ENCODE measurements at places on chromosomes 2 and 18.
A peak's percentile ranks its signal among the peaks of the same experiment; 100 is the strongest.

DNA sequence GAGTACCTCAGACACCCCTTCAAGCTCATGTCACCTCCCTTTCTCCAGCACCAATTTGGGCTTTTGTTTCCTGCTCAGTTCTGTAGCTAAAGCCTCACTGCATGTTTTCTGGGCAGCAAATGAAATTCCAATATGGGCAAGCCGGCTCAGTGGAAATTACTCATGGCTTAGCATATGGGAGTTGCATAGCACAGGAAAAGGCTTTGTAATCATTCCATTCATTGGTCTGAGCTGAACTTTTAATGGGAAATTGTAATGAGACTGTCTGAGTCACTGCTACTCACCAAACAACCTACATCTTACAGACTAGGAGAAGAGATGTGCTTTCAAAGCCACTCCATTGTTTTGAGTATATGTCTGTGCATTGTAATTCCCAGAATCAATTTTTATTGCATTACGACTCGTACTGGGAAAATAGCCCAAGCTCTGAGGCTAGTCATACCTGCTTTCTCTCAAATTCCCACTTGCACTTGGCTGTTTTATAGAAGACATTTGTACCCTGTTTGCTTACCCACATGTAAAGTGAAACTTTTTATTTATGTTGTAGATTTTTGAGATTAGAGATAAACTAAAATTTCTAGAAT is 139.5 kb upstream of the LRATD1 start:
- no peak for DNase-seq

DNA sequence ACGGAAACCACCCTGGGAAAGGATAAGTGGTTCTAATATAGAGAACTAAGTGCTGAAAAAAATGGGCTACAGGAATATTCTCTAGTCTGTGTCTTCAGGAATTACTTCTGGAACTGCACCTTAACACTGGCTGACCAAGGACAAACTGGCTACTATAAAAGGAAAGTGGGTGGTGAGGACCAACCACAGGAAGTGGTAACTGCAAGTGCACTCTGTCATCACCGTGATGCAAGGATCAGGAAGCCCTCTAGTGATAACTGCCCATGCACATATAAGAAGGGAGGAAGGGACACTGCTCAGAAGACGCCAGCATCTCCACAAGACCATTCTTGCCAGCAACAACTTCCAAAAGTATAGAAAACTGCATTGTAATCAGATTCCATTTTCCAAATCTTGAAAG is 424.4 kb upstream of the RGPD4 start:
- DNase-seq, result no peak

- DNase-seq, result no peak
Observed at GRCh38 chr2:1736997-1737480, 7.3 kb downstream of the PXDN start.

- DNase-seq, result no peak
Observed at GRCh38 chr2:85648619-85649018, 19.4 kb downstream of the SFTPB start.

DNA sequence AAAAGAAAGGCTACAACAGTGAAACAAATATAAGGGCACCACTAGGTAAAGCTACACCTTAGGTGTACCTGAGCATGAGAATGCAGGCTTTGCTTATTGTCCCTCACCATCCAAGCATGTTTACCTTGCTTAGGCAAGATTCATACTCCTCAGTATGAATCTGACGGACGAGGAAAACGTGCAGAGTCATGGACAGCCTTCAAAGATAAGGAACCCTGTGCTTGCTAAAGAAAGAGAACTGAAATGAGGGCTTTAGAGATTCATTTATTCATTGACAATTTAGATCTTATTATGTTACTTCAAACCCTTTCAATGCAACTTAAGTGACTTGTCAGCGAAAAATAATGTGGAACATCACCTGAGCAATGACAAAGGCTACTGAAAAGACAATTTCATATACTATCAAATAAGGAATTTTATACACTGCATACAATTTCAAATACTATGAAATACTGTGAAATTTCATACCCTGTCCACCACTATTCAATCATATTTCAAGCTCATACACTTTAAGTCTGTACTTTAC is 21.7 kb downstream of the CLASP1 start:
- no peak for DNase-seq

DNA sequence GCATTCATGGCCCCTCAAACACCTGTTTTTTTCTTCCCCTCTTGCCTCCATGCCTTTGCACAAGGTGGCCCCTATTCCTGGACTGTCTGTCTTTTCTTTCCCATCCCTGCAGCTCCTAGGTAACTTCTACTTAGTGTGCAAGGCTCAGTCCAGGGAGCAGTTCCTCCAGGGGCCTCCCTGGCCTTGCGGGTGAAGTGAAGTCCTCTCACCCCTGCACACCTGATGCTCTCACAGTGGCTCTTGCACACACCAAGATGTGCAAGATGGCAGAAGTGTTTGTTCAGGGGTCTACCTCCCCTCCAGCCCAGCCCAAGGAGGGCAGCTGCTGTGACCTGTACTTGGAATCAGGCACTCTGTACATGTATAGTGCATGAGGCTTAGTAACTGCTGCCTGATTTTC is 236.8 kb upstream of the HS6ST1 start:
- DNase-seq, result no peak

DNA sequence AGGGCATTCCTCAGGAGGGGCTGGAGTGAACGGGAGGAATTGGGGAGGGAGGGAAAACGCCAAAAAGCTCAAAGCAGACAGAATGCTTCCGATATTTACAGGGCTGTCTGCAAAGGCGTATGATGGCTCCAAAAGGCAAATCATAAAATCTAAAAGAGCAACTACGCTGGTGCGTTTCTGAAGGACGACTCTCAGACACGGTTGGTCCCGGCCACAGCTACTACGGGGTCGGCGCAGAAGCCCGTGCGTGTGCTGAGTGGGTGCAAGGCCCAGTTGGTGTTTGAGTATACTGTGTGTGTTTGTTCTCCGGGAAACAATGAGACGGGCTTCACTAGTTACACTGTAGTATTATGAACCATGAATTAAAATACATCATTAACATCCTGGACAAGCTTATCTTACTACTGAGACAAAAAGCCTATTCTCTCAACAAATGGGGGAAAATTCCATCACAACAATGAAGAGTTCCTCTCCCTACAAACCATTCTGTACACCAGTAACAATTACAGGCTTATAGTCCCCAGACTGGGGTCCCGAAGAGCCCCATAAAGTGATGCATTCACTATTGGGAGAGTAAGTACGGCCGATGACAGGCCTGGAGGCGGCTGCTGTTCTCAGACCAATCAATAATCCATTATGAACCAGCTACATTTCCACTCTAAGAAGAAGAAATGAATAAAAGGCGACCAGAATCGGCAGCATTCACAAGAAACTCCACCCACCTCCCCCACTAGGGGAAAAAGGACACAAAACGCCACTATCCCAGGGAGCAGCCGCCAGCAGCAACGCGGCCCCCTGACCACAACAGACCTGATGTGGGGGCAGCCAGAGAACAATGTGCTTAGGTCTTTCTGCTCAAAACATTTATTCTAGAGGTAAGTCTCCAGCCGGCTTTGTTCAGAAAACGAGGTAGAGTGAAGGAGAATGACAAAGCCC is 43.4 kb downstream of the ZNF516 start:
- DNase-seq, result no peak

DNA sequence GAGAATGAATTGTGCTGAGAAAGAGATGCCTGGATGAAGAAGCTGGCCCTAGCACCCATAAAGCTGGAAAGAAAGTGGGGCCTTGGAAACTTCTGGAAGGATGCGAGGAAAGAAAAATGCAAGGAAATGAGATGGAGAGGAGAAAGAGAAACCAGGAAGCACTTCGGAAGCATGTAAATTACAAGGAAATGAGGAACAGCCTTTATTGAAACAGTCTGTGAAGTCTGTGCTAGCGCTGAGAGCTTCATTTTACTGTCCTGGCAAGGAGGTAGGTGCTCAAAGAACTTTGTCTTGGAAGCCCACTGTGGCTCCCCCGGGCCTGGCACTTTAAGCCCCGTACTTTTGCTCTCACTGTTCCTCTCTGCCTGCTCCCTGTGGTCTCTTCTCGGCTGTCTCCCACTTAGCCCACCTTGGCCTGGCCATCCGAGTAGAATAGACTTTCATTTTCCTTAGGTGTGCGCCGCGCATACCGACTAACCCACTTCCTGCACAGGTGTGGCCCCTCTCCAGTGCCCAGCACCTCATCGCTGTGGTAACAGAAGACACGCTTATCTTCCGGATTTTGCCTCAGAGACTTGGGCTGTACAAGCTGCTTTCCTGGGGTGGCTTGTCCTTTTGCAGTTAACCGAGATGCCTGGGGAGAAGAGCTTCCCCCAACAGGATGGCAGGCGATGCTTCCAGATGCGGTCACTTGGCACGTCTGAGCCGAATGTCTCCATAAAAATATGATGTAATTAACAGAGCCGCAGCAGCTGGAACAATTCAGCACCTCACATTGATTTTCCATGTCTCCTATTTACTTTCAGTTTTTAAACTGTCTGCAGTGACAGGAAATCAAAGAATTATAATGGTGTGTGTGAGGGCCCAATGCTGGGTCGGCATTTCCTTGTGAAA is 199.6 kb downstream of the HRH4 start:
- no peak for DNase-seq

DNA sequence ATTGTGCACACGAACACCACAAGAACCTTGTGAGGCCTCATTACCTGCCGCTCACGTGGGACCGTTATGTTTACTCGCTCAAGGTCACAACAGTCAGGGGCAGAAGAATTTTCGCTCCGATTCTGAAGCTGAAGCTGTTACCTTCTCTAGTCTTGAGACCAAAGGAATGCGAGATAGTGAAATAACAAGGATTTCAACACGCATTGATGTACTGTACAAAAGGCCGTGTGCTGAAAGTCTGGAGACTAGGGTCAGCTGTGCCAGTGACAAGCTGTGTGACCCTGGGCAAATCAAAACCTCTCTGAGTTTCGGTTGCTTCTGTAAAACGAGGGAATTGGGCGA is 583 bp downstream of the NEMP2 start:
- DNase-seq, result peak; percentile 51

GRCh38 chr2:201231781-201232466 is 28.4 kb upstream of the CASP8 start:
- peak; percentile 89 for DNase-seq

DNA sequence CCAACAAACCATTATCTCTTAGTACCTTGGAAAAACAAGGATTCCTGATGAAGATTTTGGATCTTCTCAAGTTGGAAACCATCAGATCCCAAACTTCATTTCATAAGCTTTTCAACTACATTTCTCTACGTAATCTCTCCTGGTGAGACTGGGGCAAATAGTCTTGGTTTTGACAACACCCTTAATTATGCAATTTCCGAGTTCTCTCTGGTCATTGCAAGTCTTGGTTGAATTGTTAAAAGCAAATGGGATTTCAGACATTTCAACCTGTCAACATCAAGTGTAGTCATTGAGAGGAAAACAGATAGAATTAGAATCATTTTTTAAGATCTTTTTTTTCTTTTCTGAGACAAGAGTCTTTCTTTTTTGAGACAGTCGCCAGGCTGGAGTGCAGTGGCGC is 26.2 kb downstream of the KLF7 start:
- DNase-seq, result no peak

DNA sequence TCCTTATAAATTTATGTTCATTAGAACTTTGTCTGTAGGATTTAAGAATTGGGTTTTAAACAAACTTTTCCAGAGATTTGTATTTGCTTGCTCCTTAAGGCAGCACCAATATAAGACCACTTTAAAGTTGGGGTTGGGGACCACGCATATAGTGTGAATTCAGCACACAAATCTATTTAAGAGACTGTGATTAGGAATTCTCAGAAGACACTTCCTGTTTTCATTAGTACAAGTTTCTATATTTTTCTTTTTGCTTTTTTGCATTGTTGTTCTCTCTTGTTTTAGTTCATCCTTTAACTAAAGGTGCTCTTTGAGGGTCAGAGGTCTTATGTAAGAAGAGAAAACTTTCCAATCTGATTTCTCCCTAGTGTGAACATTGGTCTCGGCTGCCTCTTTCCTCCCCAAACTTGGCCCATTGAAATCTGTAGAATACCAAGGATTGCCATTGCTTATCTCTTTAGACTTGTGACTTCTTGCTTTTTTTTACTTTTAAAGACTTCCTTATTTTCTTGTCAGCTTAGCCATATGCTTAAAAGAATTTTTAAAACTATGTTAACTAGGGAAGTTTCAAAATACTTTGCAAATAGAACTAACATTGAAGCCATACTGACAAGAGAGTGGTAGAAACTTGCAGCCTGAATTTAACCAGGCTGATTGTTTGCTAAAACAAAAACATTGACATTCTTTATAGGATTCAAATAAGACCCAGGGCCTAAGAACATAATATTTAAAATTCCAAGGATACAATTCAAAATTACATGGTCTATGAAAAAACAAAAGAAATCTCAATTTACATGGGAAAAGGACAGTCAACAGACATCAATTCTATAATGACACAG is 264.1 kb upstream of the FN1 start:
- DNase-seq, result no peak

DNA sequence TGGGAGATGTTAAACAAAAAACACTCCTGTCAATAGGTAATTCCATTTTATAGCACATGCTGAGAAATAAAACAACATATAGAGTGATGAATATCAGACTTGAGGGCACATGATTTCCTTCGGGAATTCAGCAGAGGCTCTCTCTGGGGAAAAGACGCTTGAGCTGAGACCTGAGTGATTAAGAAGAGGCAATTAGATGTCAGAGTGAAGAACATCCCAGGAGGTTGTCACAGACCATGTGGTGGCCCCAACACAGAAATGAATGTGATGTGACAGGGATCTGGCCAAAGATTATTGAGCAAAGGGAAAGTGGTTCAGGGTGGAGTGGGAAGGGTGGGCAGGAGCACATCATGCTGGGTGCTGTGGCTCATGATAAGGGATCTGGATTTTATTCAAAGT is 254.7 kb downstream of the RAD51AP2 start:
- no peak for DNase-seq

DNA sequence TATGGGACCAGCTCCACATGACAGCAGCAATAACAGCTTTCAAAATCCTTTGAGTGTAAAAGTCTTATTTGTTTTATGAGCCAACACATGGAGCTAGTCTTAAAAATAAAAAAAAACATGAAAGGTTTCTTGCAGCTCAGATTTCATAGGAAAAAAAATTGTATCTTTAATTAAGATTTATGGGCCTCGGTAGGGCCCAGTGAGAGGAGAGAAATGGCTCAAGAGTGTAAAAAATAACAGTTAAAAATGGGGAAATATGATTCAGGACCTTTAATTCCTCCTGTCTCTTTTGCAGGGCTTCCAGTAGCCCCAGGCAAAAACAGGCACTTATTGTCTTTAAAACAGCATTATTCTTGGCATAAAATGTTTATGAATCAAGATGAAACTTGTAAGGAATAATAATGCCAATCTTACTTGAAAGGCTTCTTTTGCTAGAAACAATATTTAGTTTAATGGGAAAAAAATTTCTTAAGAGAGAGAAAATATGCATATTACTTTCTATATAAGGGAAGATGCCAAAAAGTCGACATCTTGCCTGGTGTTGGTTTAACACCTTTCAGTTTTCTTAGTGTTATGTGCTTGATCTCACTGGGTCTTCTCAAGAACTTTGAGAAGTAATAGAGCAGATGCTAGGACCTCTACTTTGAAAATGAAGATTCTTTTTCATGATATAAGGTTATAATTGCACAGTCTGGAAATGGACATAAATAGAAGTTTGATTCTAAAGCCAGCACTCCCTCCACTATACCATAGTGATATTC is 71.3 kb upstream of the SETBP1 start:
- no peak for DNase-seq

- no peak for DNase-seq
Observed at GRCh38 chr2:48173141-48173540, 266.8 kb upstream of the FBXO11 start.

GRCh38 chr2:19868224-19868623 is 33.6 kb downstream of the TTC32 start:
- DNase-seq, result no peak

- DNase-seq, result no peak
Observed at GRCh38 chr2:42332575-42332974, 28.4 kb downstream of the COX7A2L start.

- no peak for DNase-seq
Observed at GRCh38 chr18:33469699-33470098, 29.2 kb upstream of the CCDC178 start.
